ENCODE measurements at places on chromosomes 3 and 15. TPM values are rescaled to one million over a fixed set of nuclear protein-coding genes. Genes with fewer than 3 reads are reported as not detected.

DNA sequence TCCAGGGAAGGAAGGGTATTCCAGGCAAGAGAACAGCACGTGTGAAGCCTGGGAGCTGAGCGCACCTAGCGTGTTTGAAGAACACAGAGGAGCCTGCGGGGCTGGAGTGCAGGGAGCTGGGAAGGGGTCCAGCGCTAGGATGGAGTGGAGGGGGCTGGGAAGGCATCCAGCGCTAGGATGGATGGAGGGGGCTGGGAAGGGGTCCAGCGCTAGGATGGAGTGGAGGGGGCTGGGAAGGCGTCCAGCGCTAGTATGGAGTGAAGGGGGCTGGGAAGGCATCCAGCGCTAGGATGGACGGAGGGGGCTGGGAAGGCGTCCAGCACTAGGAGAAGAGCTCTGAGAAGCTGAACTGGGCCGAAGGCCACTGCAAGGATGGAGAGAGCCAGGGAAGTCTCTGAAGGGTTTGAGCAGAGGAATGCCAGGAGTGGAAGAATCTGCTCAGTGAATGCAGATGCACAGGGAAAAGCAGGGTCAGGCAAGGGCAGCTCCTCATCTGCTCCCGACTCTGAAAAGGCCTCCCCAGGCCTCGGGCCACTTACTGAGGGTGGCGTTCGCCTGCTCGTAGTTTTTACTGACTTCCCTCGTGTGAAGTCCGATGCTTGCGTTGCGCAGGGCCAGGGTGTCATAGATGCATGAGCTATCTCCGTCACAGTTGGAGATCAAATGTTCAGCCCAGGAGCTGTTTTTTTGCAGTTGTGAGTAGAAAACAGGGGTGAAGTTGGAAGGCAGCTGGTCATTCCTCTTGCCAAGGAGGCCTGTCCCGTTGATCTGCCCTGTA is 39.8 kb downstream of the MUC20 start:
- H3K4me1 ChIP-seq, result no peaks in the 10 kb centered on the region
- H3K4me3 ChIP-seq, result no peak overlapping the region
- peak; percentile 87 for DNase-seq
- no peaks in the 10 kb centered on the region for H3K36me3 ChIP-seq

DNA sequence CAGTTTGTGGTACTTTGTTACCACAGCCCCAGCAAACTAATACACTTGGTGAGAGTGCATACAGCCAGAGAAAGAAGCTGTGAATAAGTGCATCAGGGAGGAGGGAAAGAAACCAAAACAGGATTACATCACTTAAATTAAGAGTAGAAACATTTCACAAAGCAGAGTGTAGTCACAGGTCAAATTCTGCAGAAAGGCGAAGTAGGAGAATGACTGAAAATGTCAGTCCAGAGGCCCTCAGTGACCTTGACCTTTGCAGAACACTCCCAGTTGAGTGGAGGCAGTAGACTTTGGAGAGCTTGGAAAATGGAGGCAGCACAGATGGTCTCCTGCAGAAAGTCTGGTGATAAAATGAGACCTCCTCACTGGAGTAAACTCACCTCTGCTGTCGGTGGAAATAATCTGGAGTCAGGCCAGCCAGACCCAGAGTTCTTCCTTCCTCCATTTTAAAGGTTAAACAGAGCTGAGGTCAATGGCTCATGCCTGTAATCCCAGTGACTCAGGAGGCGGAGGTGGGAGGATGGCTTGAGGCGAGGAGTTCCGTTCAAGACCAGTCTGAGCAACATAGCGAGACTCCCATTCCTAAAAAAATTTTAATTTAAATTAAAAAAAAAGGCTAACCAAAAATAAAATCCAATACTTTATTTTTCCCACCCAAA is 5.0 kb downstream of the CD86 start:
- H3K27ac ChIP-seq, result no peak overlapping the region
- no peak overlapping the region for H3K4me3 ChIP-seq
- no peaks in the 10 kb centered on the region for H3K36me3 ChIP-seq
- no peaks in the 10 kb centered on the region for H3K4me1 ChIP-seq
- DNase-seq, result no peak
- no peaks in the 10 kb centered on the region for H3K27me3 ChIP-seq

- H3K4me1 ChIP-seq, result no peaks in the 10 kb centered on the region
- H3K36me3 ChIP-seq, result no peaks in the 10 kb centered on the region
- H3K4me3 ChIP-seq, result no peak overlapping the region
- no peak overlapping the region for H3K27ac ChIP-seq
- DNase-seq, result no peak
Measured at GRCh38 chr15:26974120-26974780, 3.3 kb downstream of the GABRG3 start.

DNA sequence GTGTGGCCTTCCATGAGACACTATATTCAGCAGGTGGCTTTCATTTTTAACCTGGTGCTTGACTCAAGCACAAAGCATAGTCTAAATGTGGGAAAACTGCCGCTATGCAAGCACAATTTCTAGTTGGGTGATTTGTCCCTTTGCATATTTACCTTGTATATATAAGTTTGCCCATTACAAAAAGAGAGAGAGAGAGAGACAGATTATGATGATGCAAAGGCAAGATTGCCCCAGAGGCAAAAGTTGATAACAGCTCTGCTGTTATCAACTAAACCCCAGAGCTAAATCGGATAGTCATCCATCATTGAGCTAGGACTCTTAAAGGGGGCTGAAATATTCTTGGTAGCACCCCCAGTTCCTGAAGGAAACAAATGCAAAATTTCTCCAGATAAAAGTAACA is 141.5 kb downstream of the AQP9 start:
- DNase-seq, result no peak
- no peaks in the 10 kb centered on the region for H3K4me1 ChIP-seq
- H3K27me3 ChIP-seq, result no peaks in the 10 kb centered on the region

DNA sequence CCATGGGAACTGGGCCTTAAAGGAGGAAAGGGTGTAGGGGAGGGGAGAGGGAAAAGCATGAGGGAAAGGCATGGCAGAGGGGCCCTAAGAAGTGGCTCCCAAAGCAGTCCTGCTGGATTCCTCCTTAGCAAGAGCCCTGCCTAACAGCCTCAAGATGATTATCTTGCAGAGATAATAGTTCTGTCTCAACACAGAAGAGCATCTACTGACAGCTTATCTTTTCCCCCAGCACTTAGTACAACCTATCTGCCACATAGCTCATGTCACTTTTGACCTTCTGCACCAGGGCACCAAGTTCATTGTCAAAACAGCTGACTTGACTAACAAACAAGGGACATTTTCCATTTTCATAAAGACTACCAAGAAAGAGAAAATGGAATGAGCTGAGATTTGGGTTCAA is 86.3 kb downstream of the ANP32A start:
- no peaks in the 10 kb centered on the region for H3K27me3 ChIP-seq

GRCh38 chr15:35458176-35458856 is 87.6 kb downstream of the DPH6 start:
- H3K4me1 ChIP-seq, result no peaks in the 10 kb centered on the region
- no peaks in the 10 kb centered on the region for H3K36me3 ChIP-seq
- no peak overlapping the region for H3K4me3 ChIP-seq
- no peak overlapping the region for H3K27ac ChIP-seq

DNA sequence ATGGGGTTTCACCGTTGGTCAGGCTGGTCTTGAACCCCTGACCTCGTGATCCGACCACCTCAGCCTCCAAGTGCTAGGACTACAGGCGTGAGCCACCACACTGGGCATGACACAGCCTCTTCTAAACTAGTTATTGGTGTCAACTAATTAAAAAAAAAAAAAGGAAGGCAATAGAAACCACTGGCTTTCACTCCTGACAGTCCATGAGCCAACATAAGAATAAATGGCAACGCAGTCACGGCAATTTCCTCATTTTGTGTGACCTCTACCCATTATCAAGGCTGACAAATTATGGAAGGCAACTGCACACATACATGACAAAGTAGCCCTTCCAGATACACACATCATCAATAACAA is 5.9 kb downstream of the ARHGEF3 start:
- peaks cover 47% of the 10 kb centered on the region for H3K4me1 ChIP-seq
- H3K27ac ChIP-seq, result no peak overlapping the region
- H3K27me3 ChIP-seq, result no peaks in the 10 kb centered on the region

DNA sequence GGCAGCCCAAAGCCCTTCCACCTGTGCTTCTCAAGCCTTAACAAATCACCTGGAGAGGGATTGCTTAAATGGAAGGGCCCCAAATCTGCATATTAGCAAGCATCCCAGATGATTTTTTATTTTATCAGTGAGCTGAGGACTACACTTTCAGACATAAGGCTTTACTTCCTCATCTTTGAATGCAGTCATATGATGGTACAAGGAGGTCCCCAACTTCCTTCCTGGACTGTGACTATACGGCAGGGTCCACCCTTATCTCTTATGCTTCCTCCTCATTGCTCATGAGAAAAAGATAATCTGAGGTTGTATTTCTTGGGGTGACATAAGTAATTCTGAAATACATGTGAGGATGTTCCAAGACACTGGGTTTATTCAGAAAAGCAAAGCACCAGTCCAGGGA is 13.7 kb upstream of the HEG1 start:
- no peaks in the 10 kb centered on the region for H3K36me3 ChIP-seq
- no peak overlapping the region for H3K4me3 ChIP-seq
- no peak for DNase-seq
- no peaks in the 10 kb centered on the region for H3K27me3 ChIP-seq

DNA sequence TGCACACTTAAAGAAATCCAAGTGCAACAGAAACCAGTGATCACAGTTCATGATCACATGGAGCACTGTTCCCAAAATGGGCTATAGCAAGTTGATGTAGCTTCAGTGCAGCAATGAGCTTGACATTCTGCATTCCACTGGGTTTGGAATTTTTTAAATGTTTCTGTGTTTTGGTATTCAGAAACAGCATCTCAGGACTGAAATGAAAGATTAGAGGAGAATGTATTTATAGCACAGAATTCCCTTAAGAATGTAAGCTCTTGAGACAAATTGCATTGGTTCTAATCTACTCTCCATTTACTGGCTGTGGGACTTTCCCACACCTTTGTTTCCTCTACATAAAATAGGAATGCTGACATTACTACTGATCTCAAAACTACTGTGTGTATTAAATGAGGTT is 162.7 kb downstream of the FGF12 start:
- no peak overlapping the region for H3K4me3 ChIP-seq
- no peak overlapping the region for H3K27ac ChIP-seq
- H3K36me3 ChIP-seq, result no peaks in the 10 kb centered on the region
- H3K27me3 ChIP-seq, result no peaks in the 10 kb centered on the region

- no peaks in the 10 kb centered on the region for H3K27me3 ChIP-seq
- H3K4me1 ChIP-seq, result peaks cover 44% of the 10 kb centered on the region
- peak within 1 kb of the TSS; percentile 89 for H3K4me3 ChIP-seq
- DNase-seq, result peak; percentile 91
- H3K36me3 ChIP-seq, result no peaks in the 10 kb centered on the region
Measured at GRCh38 chr3:120450600-120451271, at the start of gene FSTL1. FSTL1 (minus strand) TSS chr3:120450992; CDS start chr3:120450746, 246 bp downstream.

GRCh38 chr15:68360721-68361120 is 71.2 kb downstream of the ITGA11 start:
- peaks cover 27% of the 10 kb centered on the region for H3K4me1 ChIP-seq
- no peak overlapping the region for H3K27ac ChIP-seq
- no peaks in the 10 kb centered on the region for H3K36me3 ChIP-seq
- H3K4me3 ChIP-seq, result no peak overlapping the region
- no peaks in the 10 kb centered on the region for H3K27me3 ChIP-seq

GRCh38 chr3:126109880-126110235 is 25.9 kb upstream of the SLC41A3 start:
- no peak overlapping the region for H3K27ac ChIP-seq
- DNase-seq, result peak; percentile 48
- no peaks in the 10 kb centered on the region for H3K4me1 ChIP-seq
- no peaks in the 10 kb centered on the region for H3K36me3 ChIP-seq
- no peaks in the 10 kb centered on the region for H3K27me3 ChIP-seq
- H3K4me3 ChIP-seq, result no peak overlapping the region

- no peaks in the 10 kb centered on the region for H3K36me3 ChIP-seq
- no peaks in the 10 kb centered on the region for H3K4me1 ChIP-seq
- no peak for DNase-seq
- H3K27me3 ChIP-seq, result no peaks in the 10 kb centered on the region
- H3K27ac ChIP-seq, result no peak overlapping the region
Measured at GRCh38 chr15:66145726-66146182, 107.8 kb downstream of the MEGF11 start.

GRCh38 chr3:161336661-161337060 is 34.7 kb downstream of the SPTSSB start:
- DNase-seq, result no peak
- no peaks in the 10 kb centered on the region for H3K27me3 ChIP-seq
- no peaks in the 10 kb centered on the region for H3K36me3 ChIP-seq
- H3K4me3 ChIP-seq, result no peak overlapping the region
- H3K27ac ChIP-seq, result no peak overlapping the region

DNA sequence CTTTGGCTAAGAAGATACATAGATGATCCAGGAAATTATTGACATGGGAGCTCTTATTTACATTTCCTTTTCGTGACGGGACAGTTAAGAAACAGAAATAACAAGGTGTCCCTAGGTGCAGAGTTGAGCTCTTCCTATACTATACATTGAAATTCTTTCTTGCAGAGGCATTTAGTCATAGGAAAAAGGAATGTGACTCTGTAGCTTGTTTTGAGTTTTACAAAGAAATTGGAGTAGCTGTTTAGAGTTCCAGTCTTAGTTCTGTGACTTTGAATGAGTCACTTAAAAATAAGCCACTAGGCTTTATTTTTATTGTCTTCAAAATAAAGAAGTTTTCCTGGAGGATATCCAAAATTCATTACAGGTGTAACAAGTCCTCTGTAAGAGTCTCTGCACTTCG is 723.5 kb upstream of the SGO1 start:
- DNase-seq, result no peak
- no peaks in the 10 kb centered on the region for H3K36me3 ChIP-seq
- no peak overlapping the region for H3K27ac ChIP-seq
- H3K4me3 ChIP-seq, result no peak overlapping the region

SNRPN gene
- 113 TPM for total RNA-seq

NCEH1 gene
- total RNA-seq, result 3.2 TPM

CCDC66 gene
- 27.7 TPM for total RNA-seq

CLDN16 gene
- total RNA-seq, result not detected

TNFAIP8L3 gene
- total RNA-seq, result 7.9 TPM

HOMER2 gene
- total RNA-seq, result 16.8 TPM

SLC33A1 gene
- total RNA-seq, result 22.7 TPM

LEKR1 gene
- 0.36 TPM for total RNA-seq

Measured in sigmoid colon (tissue), 7 donors.